ENCODE measurements at places on chromosomes 4 and X. TPM values are rescaled to one million over a fixed set of nuclear protein-coding genes. Genes with fewer than 3 reads are reported as not detected.

DNA sequence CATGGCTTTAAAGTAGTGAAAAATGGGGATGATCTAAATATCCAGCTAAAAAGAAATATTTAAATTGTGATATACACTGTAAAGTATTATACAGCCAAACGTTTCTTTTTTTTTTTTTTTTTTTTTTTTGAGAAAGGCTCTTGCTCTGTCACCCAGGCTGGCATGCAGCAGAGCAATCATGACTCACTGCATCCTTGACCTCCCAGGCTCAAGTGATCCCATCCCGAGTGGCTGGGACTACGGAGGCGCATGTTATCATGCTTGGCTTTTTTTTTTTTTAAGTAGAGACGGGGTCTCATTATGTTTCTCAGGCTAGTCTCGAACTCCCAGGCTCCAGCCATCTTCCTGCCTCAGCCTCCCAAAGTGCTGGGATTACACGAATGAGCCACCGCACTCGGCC, 17.1 kb downstream of the SMIM14 start:
- no peak overlapping the region for H3K27ac ChIP-seq
- DNase-seq = peak; percentile 34
- H3K36me3 ChIP-seq = no peaks in the 10 kb centered on the region
- peaks cover 19% of the 10 kb centered on the region for H3K4me1 ChIP-seq

LGI2 gene
- 6.2 TPM for total RNA-seq

DNA sequence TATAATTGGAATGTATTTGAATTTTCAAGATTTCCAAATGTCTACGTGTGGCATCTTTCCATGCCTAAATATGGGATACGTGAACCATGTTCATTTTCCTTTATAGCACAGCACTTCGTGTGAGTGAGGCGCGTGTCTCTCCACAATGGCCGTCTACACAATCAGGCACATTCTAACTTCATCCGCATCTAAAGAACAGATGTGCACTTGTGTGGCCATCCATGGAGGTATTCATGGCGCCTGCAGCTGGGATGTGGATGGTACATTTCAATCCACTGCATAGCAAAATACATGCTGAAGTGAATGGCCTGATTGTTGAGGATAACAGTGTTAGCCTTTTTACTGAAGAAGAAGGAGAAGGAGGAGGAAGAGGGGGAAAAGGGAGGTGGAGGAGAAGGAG, 34.5 kb upstream of the TRIM2 start:
- no peaks in the 10 kb centered on the region for H3K36me3 ChIP-seq
- no peak overlapping the region for H3K27ac ChIP-seq

DNA sequence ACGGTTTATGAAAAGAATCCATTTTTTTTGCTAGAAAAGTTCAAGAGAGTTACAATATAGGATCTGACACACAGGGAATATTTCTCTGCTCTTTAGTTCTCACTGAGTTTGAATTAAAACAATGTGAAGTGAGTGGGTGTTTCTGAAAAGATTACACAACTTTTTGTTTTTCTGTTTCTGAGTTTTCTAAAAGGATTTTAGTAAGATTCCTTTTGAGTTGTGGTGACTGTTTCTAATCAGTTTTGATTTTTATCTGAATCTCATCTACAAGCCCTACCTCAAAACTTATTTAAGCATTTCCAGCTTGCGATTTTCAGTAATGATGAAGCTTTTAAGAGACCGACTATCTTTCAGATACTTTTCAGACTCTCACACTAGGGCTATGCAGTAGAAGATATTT, 141.7 kb downstream of the GPAT3 start:
- H3K4me1 ChIP-seq = 0 out of 2 replicates have a peak, but pooled peaks cover 4% of the 10 kb centered on the region
- H3K36me3 ChIP-seq = no peaks in the 10 kb centered on the region
- H3K27me3 ChIP-seq = no peaks in the 10 kb centered on the region
- no peak overlapping the region for H3K4me3 ChIP-seq
- no peak for DNase-seq

ZDHHC15 gene
- total RNA-seq = 4.3 TPM

DNA sequence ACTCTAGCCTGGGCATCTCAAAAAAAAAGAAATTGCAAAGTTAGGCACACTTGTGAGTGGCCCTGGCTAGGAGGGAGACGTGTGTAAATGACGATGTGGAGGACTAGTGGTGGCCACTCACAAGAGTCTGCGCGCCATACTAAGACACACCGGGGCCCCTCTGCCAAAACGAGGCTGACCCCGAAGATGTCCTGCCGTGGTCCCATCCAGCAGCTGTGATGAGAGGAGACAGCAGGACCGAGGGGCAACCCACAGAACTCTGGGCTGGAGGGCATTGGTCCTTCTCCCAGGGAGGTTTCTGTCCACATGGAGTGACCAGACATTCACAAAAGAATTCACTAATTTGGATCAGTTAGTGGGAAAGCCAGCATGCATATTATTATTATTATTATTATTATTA, 47.4 kb downstream of the NOP14 start:
- peaks cover 10% of the 10 kb centered on the region for H3K36me3 ChIP-seq
- no peak overlapping the region for H3K4me3 ChIP-seq
- H3K27ac ChIP-seq = no peak overlapping the region
- DNase-seq = no peak
- H3K27me3 ChIP-seq = no peaks in the 10 kb centered on the region
- no peaks in the 10 kb centered on the region for H3K4me1 ChIP-seq

DNA sequence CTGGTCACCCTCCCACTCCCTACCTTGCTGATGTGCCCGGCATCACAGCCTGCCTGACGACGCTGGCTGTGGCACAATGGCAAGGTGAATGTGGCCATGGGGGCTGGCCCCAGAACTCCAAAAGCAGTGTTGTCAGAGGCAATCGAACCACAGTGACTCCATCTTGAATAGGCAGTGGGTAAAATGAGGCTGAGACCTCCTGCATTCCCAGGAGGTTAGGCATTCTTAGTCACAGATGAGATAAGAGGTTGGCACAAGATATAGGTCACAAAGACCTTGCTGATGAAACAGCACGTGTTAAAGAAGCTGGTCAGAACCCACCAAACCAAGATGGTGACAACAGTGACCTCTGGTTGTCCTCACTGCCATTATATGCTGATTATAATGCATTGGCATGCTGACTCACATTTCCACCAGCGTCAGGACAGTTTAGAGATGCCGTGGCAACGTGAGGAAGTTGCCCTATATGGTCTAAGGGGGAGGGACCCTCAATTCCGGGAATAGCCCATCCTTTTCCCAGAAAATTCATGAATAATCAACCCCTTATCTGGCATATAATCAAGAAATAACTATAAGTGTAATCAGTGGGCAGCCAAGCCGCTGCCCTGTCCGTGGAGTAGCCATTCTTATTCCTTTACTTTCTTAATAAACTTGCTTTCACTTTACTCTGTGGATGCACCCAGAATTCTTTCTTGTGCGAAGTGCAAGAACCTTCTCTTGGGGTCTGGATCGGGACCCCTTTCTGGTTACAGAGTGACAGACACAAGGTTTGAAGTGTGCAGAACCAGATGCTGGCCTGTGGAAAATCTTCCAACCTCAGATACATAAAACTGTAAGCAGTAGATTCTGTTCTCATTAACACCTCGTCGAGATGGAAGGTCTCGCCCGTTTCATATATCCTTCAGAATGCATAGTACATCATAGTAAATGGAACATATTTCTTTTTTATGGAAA, 26.8 kb upstream of the CLDN24 start:
- H3K27me3 ChIP-seq = no peaks in the 10 kb centered on the region
- no peak overlapping the region for H3K4me3 ChIP-seq

- H3K36me3 ChIP-seq = no peaks in the 10 kb centered on the region
- no peaks in the 10 kb centered on the region for H3K4me1 ChIP-seq
- no peak overlapping the region for H3K4me3 ChIP-seq
- DNase-seq = no peak
- H3K27me3 ChIP-seq = no peaks in the 10 kb centered on the region
Measured at GRCh38 chrX:101377547-101377946, 8.4 kb downstream of the BTK start.

DNA sequence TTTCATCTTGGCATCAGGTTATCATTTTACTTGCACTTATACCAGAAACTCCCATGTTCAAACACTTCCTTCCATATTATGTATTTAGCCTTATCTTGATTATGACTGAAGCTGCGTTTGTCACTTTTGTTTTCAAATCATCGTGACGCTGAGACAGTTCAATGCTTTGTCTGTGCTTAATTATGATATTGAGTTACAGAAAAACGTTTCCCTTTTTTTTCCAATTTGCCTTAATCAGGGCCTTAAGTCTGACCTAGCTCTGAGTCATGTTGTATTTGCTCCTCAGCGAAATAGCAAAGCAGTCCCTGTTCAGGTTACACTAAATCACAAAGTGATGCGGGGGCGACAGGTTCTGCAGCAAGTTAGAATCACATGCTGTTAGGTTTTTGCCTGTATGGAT, 254.7 kb downstream of the AFF2 start:
- no peaks in the 10 kb centered on the region for H3K36me3 ChIP-seq
- no peak for DNase-seq
- no peak overlapping the region for H3K27ac ChIP-seq
- no peaks in the 10 kb centered on the region for H3K4me1 ChIP-seq
- H3K27me3 ChIP-seq = no peaks in the 10 kb centered on the region

Measured in GM23338 (cell line).